CD4-positive, alpha-beta T cell treated with Interleukin-4 for 4 hours (primary cell): ENCODE measurements at places on chromosomes 11 and 22.

DNA sequence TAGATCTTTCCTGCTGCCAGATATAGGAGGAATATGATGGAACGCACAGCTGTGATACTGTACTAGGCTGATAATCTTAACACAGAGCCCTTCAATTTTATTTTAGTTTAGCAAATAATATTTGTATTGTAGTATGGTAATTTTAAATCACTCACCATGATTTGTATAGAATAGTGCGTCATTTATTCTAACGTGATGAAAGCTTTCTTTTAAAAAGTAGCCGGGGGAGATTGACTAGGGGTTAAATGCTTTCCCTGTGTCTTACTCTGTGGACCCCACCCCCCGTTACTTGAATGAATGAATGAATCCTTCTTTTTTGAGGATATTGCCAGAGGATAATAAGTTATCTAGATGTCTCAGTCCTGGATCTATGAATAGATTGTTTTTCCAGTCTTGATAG lies 72.1 kb downstream of the CECR2 start:
- DNase-seq = no peak

GRCh38 chr22:37249986-37250385 lies 5.9 kb upstream of the RAC2 start:
- DNase-seq = no peak

DNA sequence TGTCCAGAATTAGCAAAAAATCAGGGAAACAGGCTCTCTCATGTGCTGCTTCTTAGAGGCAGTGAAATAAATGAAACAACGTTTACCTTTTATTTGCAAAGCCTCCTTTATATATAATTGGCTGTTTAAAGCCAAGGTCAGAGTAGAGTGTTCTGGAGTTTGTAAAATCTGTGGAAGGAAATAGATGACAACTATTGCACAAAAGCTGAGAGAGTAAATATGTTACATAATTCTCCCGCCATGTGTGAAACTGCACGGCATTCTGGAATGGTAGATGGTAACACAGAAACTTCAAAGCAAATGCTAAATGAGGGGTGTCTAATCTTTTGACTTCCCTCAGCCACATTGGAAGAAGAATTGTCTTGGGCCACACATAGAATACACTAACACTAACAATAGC lies 51.5 kb upstream of the FGF3 start:
- DNase-seq = no peak

- DNase-seq = no peak
Measured at GRCh38 chr22:27990879-27991278, 71.8 kb upstream of the PITPNB start.

DNA sequence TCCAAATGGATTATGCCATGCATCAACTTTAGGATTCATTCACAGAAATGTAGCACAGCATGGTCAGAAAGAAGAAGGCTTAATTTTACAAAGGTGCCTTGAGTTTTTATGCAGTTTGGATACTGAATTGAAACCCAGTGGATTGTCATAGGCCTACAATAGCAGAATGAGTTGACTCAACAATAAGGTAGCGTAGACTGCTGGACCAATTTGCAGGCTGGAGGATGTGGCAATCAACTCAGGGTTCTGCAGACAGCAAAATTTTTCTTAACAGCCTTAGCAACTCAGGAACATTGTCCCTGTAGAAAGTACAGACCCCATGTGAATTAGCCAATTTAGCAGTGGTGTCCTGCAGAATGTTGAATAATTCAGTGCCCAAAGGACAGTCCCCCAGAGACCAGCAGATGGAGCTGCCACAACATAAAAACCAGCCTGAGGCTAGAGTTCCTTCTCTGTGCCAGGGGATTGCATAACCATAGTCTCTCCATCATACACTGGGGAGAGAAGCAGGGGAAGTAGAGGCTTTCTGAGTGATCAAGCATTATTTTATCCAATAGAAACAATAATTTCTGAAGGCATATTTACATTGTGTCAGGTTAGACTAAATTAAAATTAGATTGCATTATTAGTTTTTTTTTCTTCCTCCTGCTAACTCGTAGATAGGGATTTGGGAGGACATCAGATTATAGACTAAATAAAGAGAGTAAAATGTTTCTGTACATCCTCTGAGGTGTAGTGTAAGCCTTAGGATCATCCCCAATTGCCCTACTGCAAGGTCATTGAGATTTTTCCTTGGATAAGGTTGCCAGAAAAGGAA lies 20.3 kb upstream of the MRPL17 start:
- DNase-seq = peak; percentile 44

GRCh38 chr11:79937676-79938334 lies 497.0 kb upstream of the TENM4 start:
- no peak for DNase-seq

DNA sequence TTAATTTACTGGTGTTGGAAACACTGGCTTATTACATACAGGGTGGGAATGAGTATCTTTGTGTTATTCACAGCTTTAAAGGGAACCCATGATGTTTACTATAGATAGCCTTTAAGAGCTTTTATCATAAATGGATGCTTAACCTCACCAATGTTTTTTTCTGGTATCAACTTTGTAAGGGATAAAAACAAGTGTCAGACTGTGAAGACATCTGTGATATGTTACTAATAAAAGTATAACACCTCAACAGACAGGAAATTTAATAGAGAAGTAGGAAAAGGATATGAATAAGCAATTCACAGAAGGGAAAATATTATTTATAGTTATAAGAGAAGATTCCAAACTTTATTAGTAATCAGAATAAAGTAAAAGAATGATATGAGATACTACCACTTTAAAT lies 46.3 kb downstream of the ACAT1 start:
- no peak for DNase-seq

- no peak for DNase-seq
Measured at GRCh38 chr11:126214441-126214840, 2.9 kb downstream of the FAM118B start.

GRCh38 chr11:5092821-5093585 lies 23.6 kb downstream of the OR52E1 start:
- DNase-seq = no peak

- DNase-seq = no peak
Measured at GRCh38 chr11:128939591-128939990, 3.1 kb downstream of the TP53AIP1 start.

GRCh38 chr11:1300121-1300520 lies 9.3 kb downstream of the TOLLIP start:
- no peak for DNase-seq

DNA sequence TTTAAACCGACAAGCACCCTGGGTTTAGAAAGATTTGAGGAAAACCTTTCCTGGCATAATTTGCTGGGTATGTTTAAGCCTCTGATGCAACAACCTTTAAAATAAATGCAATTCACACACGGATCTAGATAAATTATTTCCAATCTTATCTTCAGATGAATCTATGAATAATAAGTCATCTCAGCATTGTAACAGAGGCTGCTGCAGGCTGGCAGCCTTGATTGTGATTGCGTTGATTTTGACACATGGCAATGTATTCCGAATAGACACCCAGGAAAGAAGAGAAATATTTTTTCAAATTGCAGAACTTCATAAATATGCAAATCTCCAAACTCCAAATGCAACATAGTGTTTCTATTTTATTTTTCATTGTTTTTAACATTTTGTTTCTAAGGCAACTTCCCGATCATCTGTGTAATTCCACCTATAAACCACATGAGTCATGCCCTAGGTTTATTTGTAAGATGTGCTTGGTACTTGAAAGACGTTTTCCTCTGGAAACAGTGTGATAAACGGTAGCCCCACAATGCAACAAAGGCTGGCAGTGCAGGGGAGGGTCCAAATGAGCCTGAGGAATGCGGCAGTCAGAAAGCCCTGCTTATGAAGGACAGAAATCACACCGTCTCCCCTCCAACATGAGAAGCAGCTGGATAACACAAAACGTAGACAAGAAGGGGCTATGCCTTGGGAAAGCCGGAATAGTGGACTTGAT lies 359.0 kb downstream of the BRD1 start:
- DNase-seq = no peak

- no peak for DNase-seq
Measured at GRCh38 chr11:90699791-90700400, 477.0 kb upstream of the CHORDC1 start.

DNA sequence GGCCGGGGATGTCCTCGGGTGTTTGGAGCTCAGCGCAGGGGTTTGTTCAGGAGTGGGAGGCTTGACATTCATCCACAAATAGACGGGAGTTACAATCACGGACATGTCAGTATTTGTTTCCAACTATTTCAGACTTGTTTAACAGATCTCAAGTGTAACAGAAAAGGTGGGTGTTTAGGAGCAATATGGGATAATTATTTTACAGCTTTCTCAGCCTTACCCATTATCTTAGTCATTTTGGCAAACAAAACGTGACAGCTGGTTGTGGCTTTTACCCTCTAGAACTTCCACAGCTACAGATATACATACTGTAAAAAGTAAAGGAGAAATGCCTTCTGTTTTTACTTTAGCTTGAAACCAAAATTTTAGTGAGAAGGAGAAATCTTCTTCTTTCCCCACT lies 178.7 kb upstream of the TMEM45B start:
- DNase-seq = no peak

GRCh38 chr11:128310676-128311445 lies 276.5 kb downstream of the ETS1 start:
- DNase-seq = no peak

DNA sequence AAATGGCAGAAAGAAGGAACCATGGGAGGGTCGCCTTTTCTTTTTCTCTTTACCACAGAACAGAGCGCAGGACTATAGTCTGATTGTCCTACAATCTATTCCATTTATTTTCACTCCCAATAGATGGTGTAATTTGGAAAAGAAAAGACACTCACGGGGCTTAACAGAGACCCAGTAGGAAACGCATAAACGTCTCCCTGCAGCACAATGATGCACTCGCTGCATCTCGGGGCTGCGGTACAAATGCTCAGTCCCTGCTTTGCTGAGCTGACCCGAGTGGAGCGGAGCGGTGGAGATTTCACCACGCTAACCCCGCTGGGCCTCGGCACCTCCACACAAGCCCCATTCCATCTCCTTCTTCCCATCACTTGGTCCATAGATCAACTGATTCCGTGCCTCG lies 1.5 kb downstream of the FEZ1 start:
- no peak for DNase-seq

GRCh38 chr11:15145615-15146014 lies 30.9 kb downstream of the INSC start:
- no peak for DNase-seq

DNA sequence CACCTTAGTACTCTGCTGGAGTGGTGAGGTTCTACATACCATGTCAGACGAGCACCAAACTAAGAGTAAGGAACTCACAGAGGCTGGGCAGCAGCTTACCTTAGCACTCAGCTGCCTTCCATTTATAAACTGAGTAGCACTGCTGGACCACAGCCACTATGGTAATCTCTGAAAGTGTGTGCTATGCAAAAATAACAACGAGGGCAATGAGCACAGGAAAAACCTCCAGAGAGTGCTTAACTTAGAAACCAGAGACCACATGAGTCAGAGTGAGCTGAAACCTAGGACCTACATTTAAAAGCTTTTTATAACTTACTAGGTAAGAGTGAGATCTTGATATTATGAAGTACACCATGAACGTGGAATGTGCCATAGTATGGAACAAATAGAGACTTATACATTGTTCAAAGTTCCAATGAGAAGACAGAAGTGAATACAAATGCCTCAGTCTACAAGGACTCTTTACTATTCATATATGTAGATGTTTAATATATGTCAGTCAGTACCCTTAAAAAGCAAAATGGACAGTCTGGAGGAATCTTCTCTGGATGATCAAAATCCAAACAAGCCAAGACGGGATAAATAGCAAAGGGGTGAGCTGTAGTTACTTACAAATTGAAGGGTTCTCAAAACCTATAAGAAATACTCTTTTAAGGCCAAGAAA lies 17.2 kb upstream of the CD59 start:
- DNase-seq = no peak

GRCh38 chr22:29195118-29195963 lies 10.4 kb upstream of the EMID1 start:
- DNase-seq = no peak
